ENCODE measurements at places on chromosomes 2 and 18.
A peak's percentile ranks its signal among the peaks of the same experiment; 100 is the strongest.

DNA sequence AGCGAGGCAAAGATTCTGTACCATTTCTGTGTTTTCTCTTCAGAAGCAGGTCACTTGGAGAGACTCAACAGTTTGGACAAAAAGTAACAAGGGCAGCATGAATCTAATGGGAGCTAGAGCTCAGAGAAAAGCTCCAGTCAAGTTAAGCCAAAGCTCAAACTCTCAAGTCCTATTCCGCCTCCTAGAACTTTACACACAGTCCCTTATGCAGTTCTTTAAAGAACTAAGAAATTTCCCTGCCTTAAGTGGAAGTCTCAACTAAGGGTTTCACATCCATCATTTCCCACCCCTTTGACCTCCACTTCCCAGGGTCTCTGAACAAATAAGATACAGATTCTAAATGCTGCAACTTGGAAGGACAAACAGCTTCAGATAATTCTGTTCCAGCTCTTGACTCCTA, 121.3 kb upstream of the RNU4ATAC start:
- DNase-seq = no peak

DNA sequence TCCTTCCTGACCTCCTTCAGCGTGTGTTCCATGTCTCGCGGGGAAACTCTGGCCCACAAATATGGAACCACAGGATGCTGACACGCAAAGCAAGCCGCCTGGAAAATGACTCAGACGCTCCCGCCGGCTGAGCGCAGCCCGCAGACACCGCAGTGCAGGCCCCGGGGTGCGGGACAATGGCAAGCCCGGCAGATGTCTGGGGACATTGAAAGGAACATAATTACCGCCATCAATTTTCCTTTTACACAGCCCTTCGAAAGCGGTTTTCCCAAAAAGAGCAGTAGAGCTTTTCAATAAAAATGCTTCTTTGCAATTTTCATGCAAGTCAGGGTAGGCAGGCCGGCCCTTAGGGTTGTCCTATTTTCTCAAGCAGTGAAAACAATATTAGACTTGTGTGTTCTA, 159.2 kb upstream of the SH3BP4 start:
- no peak for DNase-seq

DNA sequence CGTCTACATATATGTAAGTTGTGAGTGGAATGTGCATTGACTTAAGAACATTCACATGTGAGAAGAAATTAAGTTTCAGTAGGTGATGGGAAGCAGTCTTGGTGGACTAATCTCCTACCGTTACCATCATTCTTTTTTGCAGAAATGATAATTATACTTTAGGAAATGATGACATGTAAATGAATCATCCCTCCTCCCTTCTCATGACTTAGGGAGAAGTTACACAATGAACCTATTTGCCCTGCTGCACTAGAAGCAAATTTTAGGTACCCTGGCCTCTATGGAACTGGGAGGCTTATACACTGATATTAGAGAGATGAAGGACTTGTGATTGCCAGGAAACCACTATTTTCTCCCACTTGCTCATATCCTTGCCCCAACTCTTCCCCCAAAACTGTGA, 214.2 kb downstream of the CALCRL start:
- no peak for DNase-seq

DNA sequence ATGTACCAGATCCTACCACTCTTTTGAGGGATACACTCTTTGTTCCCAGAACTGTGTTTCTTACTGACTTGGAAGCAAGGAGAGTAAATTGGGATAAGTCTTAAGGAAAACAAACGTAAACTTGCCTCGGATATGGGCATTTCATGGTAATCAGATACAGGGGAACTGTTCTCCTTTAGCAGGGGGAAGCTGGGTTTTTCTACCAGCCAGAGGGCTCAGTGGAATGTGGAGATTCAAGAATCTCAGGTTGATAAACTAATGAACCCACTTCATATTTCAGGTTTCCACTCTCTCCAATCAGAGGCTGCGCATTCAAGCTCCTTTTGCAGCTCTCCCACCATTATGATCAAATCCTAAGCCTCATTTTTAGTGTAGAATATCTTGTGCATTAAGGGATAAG, 676.5 kb upstream of the FSHR start:
- no peak for DNase-seq

- no peak for DNase-seq
These were observed 105.3 kb upstream of the FOSL2 start for GRCh38 chr2:28287256-28287915.

GRCh38 chr18:35460736-35461161, 37.0 kb downstream of the INO80C start:
- DNase-seq = no peak

- no peak for DNase-seq
These were observed 2115.3 kb upstream of the PIK3C3 start for GRCh38 chr18:39839782-39840181.

GRCh38 chr2:206856513-206856912, 82.8 kb upstream of the CPO start:
- no peak for DNase-seq

DNA sequence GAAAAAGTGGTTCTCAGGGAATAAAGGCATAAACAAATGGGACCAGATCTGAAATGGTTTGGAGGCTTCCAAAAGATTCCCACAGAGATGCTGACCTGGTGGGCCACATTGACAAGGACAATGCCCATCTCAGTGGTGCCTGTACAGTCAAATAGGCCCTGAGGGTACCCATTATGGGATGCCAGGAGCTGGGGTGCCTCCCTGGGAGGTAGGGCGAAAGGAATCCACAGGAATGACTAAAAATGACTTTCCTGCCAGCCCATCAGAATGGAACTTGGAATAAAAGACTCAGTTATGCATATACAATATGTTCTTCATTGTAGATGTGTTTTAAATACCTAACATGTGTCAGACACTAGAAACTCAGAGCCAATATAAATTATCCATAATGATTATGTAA, 248.5 kb downstream of the RNF144A start:
- no peak for DNase-seq

DNA sequence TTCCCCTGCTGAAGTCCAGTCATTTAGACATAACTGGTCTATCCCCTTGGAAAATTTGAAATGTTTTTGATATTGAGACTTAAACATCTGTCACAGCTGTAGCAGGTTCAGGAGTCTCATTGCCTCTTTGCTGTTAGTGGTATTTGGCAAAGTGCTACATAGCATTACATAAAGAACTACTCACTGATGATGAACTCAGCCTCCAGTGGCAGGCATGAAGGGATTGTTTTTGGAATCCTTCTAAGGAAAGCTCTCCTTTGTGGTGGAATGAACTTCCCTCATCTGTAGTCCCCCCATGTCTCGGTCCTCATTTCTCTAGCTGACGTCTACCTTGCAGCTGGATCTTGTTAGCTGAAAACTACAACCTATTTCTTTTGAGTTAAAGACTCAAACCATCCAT, 111.6 kb downstream of the TACR1 start:
- DNase-seq = no peak

GRCh38 chr18:51578406-51578980, 381.0 kb upstream of the MEX3C start:
- DNase-seq = peak; percentile 91

- no peak for DNase-seq
These were observed 80.0 kb downstream of the SOWAHC start for GRCh38 chr2:109694190-109694589.

- no peak for DNase-seq
These were observed 419 bp upstream of the GPR55 start for GRCh38 chr2:230925443-230925878.

- no peak for DNase-seq
These were observed 78.3 kb downstream of the HDAC4 start for GRCh38 chr2:239322416-239323086.

GRCh38 chr2:44005846-44006245, 10.1 kb upstream of the LRPPRC start:
- DNase-seq = no peak

Measured in NCI-H524 (cell line).